A172 (cell line): ENCODE measurements at places on chromosomes 1 and 21.

GRCh38 chr1:49340576-49340975 is 563.9 kb upstream of the BEND5 start:
- DNase-seq: no peak

GRCh38 chr1:234725177-234726132 is 115.5 kb upstream of the IRF2BP2 start:
- peak; percentile 55 for DNase-seq

DNA sequence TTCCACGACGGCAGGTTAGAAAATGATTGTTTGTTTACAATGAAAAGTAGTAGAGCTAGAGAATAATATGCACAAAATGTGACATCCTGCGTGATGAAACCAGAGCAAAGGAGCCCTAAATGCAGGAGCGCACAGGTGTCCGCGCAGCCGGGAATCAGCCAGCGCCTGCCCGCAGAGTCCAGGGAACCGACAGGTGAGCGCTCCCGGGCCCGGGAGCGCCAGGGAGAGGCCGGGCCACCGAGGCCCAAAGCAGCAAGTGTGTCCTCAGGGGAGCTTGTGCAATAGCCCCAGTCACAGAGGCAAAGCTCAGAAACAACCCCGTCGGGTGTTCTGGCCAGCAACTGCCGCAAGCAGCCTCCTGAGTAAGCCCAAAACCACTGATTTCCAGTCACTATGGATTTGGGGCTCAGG is 789 bp upstream of the GALE start:
- no peak for DNase-seq

DNA sequence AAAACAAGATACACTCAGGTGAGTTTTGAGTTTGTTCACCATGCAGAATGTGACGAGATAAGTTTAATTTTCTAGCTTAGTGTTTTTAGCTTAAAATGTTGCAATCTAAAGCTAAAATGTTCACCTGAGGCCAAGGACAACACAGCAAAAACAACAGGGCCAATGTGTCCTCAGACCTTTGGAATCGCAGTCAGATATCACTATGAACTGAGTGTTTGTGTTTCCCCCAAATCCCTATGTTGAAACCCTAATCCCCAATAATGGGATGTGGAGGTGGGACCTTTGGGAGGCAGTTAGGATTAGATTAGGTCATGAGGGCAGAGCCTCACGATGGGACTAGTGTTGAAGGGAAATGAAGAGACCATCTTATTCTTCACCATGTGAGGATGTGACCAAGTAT is 144.4 kb downstream of the GABPA start:
- DNase-seq: no peak

DNA sequence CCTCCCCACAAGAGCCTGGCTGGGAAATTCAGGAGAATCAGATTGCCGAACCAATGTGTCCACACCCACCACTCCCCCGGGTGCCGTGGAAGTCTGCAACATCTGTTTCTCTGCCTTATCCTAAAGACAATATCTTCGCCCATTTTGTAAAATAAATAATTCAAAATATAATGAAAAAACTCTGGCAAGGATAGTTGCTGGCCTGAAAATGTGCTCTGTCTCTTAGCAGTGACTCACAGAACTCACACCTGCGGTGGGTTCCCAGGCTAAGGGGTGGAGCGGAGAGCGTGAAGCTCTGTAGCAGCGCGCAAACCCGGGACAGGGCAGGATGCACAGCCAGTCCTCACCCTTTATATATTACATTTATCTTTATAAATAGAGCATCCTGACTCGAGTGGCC is 99.9 kb downstream of the COLGALT2 start:
- no peak for DNase-seq
